ENCODE measurements at places on chromosomes 3 and 15.

DNA sequence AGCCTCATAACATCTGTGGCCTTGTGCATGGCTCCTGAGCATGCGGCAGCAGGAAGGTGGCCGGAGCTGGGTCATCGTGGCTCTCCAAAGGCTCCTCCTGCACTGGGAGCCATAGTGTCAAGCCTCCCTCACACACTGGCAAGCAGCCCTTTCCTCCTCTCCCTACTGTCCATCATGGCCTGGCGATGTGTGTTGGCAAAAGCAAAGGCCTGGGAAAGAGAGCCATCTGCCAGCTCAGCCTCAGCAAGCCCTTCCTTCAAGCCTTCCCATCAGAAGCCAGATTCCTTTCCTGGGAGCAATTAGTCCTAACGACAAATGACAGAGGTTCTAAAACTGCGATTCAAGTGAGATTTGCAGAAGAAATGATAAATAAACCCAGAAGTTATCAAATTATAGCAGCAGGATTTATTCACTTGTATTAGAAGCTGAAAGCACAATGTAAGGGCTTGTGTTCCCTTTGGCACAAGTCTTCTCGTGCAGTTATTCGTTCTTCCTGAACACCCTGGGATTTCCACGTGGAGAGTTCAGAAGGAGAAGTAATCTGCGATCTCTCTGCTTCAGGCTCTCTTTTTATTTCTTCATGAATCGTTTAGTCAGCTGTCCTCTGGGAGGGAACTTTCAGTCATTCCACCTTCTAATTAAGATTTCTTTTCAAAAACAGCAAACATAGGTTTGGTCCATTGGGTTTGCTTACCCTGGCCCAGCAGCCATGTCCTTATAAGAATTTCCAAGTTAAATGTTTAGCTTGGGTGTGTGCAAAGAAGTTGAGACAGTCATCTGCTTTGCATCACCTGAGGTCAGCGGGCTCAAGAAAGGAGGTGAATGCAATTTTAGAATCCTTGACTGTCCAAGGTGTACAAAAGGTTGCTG, 110.3 kb upstream of the TMC3 start:
- no peak for DNase-seq

GRCh38 chr3:130259166-130259874, 86.2 kb upstream of the COL6A5 start:
- DNase-seq, result no peak

- DNase-seq, result no peak
These were observed 31.6 kb downstream of the ISL2 start for GRCh38 chr15:76368122-76368621.

- DNase-seq, result no peak
These were observed 18.5 kb downstream of the SPRED1 start for GRCh38 chr15:38271144-38271543.

GRCh38 chr3:72380193-72380592, 468.1 kb downstream of the SHQ1 start:
- DNase-seq, result no peak

GRCh38 chr3:98906230-98906629, 4.7 kb upstream of the DCBLD2 start:
- DNase-seq, result peak; percentile 74

DNA sequence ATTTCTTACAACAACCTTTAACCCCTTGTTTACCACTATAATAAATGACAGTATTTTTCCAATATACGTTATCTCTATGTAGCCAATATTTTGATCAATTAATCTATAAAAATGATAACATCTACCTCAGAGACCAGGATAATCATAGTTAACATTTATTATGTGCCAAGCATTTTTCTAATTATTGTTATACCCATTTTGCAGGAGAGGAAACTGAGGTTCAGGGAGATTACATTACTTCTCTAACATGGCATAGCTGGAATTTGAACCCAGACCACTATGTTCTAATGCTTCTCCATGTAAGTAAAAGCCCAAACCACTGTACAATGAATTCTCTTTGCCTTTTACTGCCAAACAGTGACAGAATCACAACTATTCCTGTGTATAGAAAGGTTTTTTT, 113.4 kb upstream of the PFN2 start:
- no peak for DNase-seq

- no peak for DNase-seq
These were observed 12.4 kb upstream of the CPNE4 start for GRCh38 chr3:132047209-132047608.

- no peak for DNase-seq
These were observed 27.6 kb upstream of the ARL6 start for GRCh38 chr3:97736928-97737327.

DNA sequence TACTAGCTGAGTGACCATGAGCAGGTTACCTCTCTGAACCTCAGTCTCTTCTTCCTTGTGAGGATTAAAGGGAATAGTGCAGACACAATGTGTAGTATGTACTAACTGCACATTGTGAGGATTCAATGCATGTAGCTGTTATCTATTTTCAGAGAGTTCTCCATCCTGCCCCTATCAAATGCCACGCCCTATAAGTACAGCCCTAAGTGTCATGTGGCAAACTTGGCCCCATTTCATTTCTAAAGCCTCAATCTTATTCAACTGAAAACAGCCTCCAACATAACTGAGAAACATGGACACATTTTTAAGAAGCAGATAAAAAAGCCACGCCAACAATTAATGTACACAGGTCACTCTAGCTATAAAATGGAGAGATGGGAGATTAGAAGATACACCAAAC, 220.0 kb downstream of the TBL1XR1 start:
- no peak for DNase-seq

- DNase-seq, result no peak
These were observed at the start of gene ZNF660 for GRCh38 chr3:44584646-44585501. TSS of gene ZNF660 (plus strand) at chr3:44584964. CDS start at chr3:44594194, 9,230 bp downstream.

DNA sequence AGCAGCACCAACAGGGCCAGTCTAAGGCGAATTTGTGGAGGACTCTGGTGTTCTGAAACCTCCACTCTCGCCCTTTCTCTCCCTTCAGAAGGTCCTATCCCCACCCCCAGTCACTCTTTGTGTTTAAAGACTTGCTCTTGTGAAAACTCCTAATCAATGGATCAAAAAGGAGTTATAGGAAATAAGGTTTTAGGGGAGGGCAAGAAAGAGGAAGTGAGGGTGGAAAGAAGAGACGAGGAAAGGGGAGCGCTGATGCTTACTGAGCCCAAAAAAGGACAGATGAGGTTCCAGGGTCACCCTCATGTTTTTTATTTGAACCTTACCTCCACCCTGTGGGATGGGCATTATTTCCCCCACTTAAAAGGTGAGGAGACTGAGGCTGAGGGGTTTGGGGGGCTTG, 70.0 kb upstream of the SLC6A11 start:
- DNase-seq, result no peak

DNA sequence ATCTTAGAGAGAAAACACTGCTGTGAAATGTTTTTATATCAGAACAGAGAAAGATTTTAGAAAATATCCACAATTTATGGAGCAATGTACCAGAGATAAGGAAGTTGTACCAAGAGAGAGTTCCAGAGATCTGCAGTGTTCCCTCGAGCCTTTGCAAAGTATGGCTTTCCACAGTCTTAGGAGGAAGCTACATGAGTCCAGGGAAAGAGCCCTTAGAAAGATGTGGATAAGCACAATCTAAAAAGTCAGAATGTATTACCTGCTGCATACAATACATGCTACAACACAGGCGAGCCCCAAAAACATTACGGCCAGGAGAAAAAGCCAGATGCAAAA, 56.4 kb downstream of the ZNF860 start:
- no peak for DNase-seq

DNA sequence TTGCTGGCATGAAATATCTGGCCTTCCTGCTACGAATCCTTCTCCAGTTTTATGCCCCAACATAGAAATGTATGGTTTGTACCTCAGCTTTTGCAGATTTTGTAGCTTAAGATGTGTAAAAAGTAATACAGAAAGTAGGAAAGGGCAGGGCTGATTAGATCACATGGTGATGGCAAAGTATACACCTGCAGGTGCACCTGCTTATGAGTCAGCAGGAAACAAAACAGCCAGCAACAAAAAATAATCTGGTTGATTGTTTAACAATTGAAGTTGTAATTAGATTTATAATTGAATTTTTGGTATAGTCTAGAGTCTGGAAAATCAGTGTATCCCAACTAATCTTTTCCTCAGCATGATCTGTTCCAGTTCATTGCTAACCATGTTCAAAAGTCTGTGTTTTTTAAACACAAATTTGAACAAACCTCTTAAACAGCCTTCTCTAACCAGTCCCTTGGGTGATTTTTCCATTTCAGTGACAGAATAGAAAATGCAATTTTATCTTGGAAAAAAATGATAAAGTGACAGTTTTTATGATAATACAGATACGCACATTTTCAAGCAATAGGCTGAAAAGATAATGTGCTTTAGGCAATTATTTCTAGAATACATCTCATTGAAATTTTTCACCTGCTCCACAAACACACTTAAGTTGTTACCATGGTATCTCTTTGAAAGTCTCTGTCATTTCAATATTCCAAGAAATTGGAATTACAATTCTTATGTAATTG, 477.4 kb downstream of the NAALADL2 start:
- no peak for DNase-seq

Data from HS-27A (cell line).